ENCODE measurements at places on chromosomes 4 and X. TPM values are rescaled to one million over a fixed set of nuclear protein-coding genes. Genes with fewer than 3 reads are reported as not detected.

DNA sequence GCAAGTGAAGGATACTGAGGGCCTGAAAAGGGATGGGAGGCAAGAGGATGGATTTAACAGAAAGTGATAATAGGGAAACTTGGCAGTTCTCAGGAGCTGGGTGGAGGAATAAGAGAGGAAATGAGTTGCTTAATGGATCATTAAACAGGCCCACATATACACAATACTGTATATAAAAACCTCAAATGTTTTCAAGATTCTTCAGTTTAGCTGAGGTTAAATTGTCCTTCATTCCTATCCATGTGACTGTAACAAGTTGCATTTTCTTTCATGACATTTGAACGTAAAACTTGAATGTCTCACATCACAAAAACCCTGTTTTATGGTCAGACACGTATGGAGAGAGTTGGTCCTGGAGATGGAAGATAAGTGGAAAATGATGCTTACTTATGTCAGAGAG is 76.5 kb upstream of the PLAC8 start:
- no peak overlapping the region for H3K4me3 ChIP-seq
- H3K4me1 ChIP-seq = no peaks in the 10 kb centered on the region
- H3K36me3 ChIP-seq = no peaks in the 10 kb centered on the region

DNA sequence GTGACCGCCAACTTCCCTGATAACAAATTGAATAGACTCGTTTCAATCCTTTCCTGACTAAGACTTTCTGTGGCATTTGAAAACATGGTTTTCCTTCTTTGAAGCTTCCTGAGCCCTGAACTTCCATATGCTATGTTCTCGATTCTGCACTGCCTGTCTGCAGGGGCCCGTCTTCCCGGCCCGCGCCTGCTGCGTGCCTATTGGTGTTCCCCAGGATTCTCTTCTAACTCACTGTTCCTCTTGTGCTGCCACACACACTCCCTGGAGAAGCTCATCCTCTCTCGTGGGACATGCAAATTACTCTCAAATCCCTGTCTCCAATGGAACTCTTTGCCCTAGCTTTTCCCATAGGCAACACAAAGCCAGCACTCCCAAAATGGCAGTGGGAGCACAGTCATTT is 262.9 kb upstream of the GATB start:
- no peak overlapping the region for H3K4me3 ChIP-seq
- DNase-seq = no peak
- no peak overlapping the region for H3K27ac ChIP-seq

- DNase-seq = no peak
- no peak overlapping the region for H3K27ac ChIP-seq
- H3K36me3 ChIP-seq = no peaks in the 10 kb centered on the region
- no peaks in the 10 kb centered on the region for H3K27me3 ChIP-seq
These were observed 779.0 kb upstream of the INTU start for GRCh38 chr4:126853715-126854114.

DNA sequence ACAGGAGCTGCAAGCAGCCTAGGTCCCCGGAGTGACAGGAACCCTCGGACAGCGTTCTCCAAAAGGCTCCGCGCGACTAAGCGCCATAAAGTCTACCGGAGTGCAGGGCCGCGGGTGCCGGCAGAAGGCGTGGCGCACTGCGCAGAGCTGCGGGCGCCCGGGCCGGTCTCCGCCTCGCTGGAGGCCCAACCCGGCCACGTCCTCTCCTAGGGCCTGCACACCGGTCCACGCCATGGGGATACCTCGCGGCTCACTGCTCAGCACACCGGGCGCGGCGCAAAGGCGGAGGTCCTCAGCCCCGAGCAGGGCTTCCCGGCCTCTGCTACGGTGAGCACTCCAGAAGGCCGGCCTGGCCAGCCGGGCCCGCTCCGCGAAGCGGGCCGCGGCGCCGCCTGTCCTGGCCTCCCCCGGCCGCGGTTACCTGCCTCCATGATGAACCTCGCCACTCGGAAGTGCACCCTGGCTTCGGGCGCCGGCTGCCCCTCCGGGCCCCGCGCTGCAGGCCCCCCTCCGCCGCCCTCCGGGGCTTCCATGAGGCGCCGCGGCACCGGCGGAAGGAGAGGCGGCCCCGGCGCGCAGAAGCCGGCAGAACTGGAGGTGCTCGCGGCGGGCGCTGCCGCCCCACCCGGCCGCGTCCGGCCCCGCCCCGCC is at the start of gene CCNQ:
Gene CCNQ (minus strand): TSS at position 599 of the 651 bp plus-strand sequence. CDS start 66 bp downstream, at position 533.
- H3K4me1 ChIP-seq = peaks cover 19% of the 10 kb centered on the region
- H3K27me3 ChIP-seq = no peaks in the 10 kb centered on the region

Gene NLGN3
- 2.9 TPM for total RNA-seq

Gene F8A2
- total RNA-seq = not detected

Gene TLR6
- 8.8 TPM for total RNA-seq

Gene NPY2R
- total RNA-seq = not detected

Gene CLDN22
- total RNA-seq = not detected

GRCh38 chrX:53133400-53133799 is 39.5 kb downstream of the KANTR start:
- H3K4me3 ChIP-seq = no peak overlapping the region
- H3K27me3 ChIP-seq = no peaks in the 10 kb centered on the region
- no peak for DNase-seq
- no peaks in the 10 kb centered on the region for H3K36me3 ChIP-seq
- no peaks in the 10 kb centered on the region for H3K4me1 ChIP-seq
